Ureter (tissue), 1 donor: ENCODE measurements at places on chromosomes 4 and X. TPM values are rescaled to one million over a fixed set of nuclear protein-coding genes. Genes with fewer than 3 reads are reported as not detected.

DNA sequence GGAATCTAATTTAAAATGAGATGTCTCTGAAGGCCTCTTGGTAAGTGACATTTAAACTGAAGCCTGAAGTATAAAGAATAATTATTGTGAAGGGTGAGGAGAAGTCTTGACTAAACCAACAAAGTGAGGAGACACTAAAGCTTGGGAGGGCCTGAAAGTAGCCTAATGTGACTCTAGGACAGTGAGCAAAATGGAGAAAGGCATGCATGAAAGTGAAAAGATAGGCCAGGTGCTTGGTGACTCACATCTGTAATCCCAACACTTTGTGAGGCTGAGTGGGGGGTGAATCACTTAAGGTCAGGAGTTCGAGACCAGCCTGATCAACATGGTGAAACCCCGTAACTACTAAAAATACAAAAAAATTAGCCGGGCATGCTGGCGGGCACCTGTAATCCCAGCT is 46.9 kb upstream of the SMARCAD1 start:
- DNase-seq = no peak

FHDC1 gene
- total RNA-seq = 4.7 TPM

GRCh38 chr4:52904421-52904820 is 42.3 kb downstream of the RASL11B start:
- no peak for DNase-seq

FGA gene
- total RNA-seq = 1.2 TPM

GRCh38 chrX:139077281-139078250 is 366.0 kb upstream of the FGF13 start:
- no peak for DNase-seq

GRCh38 chr4:87553182-87553581 is 24.0 kb upstream of the SPARCL1 start:
- DNase-seq = no peak

- peak; percentile 43 for DNase-seq
Measured at GRCh38 chr4:128916832-128917231, 107.3 kb downstream of the JADE1 start.

DNA sequence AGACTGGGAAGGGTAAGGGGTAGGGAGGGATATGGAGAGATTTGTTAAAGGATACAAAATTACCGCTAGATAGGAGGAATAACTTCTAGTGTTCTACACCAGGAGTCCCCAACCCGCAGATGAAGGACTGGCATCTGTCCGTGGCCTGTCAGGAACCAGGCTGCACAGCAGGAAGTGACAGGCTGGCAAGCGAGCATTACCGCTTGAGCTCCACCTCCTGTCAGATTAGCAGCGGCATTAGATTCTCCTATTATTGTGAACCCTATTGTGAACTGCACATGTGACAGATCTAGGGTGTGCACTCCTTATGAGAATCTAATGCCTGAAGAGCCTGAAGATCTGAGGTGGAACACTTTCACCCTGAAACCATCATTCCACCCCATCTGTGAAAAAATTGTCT is 27.9 kb upstream of the BBS7 start:
- DNase-seq = no peak

MAGEC2 gene
- total RNA-seq = not detected

DNA sequence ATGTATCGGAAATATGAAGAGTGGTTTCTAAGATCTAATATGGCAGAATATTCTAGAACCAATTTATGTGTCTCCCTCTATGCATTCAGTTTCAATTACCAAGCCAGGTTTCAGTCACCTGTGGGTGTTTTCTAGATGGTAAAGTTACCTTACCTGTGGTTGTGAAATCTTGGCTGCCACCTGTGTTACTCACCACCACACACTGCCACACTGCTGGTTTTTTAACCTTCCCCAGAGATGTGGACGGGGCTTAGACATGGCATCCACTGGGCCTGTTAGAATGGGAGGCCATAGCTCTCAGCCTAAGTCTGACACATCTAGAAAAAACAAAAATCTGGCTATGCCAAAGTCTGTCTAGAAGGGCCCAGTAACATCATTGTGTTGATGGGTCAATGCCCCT is 896.5 kb upstream of the PABPC4L start:
- no peak for DNase-seq

GRCh38 chrX:121150217-121150616 is 102.8 kb downstream of the GLUD2 start:
- DNase-seq = no peak

DNA sequence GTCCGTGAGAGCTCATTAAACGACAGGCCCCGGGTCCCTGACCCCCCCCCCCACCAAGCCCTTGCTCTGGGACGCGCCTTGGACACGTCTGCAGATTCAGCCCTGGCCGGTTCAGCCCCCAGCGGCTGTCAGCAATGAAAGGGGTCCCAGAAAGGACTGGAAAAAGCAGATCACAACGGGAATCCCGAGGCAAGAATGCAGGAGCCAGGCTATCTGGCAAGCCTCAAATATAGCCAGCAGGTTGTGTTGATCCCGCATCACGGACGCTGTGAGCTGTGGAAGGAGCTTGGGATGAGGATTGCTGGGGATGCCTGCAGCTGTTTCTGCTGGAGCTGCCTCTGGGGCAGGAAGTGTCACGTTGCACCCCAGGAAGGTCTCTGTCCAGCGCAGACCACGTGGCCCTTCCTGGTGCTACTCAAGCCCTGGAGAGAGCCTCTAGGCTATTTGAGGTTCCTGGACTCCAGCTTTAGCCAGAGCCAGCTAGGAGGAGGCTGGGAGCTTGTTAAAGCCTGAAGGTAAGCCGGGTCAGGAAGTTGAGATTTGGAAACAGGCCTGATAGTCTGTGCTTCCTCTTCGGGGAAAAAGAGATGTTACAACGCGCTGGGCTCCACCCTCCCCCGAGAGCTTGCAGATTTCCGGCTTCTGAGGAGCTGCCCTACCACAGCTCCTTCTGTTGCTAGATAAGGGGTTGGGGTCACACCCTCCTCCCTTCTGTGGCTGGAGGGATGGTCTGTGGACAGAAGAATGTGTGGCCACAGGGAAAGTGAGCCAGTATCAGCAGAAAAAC is 19.3 kb upstream of the CSF2RA start:
- DNase-seq = peak; percentile 62

DNA sequence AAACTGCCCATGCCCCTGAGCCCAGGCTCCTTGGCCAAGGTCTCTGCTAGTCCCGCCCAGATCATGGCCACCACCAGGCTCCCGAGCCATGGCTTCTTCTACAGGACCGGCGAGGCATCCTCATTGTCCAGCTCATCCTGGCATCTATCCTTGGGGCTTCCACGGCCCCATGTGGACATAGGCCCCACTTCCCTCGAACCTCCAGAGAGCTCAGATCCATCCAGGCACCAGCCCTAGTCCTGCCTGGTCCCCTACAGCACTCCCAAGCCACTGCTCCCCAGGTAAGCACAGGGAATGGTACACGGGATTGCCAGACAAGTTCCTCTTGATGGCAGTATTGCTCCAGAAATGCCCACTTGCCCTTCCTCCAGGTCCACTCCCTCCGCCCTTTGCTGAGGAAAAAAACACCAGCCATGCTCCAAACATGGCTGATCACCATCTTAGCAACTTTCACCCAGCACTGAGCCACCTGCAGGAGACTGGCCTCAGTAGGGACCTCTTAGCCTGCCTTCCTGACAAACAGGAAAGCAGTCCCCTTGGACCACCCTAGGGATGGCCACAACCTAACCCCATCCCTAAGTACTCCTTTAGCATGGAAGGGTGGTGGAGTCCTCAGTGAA is 272.1 kb upstream of the AGTR2 start:
- DNase-seq = peak; percentile 89

DNA sequence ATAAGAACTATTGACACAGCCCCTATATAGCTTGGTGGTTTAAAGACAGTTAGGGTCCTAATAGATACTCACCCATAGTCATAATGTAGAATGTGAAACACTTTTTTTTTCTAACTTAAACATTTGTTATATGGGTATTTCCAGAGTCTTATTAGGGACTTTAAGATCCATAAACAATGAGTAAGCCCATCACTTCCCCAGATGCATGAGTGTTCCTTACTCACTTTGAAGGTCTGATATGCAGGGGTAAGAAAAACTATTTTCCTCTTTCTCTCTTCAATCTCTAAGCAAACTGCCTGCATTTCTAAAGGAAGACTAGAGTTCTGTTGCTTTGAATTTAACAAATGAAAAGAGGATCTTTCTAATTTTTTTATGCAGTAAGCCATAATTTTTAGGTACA is 443.6 kb upstream of the PITX2 start:
- DNase-seq = no peak

- DNase-seq = no peak
Measured at GRCh38 chr4:2007804-2008670, 737 bp downstream of the NELFA start.

GSX2 gene
- not detected for total RNA-seq

GRCh38 chr4:114021451-114021850 is 42.0 kb upstream of the ARSJ start:
- no peak for DNase-seq

GRCh38 chrX:80354966-80355465 is 65.2 kb upstream of the TENT5D start:
- no peak for DNase-seq

TEX13C gene
- total RNA-seq = not detected

DNA sequence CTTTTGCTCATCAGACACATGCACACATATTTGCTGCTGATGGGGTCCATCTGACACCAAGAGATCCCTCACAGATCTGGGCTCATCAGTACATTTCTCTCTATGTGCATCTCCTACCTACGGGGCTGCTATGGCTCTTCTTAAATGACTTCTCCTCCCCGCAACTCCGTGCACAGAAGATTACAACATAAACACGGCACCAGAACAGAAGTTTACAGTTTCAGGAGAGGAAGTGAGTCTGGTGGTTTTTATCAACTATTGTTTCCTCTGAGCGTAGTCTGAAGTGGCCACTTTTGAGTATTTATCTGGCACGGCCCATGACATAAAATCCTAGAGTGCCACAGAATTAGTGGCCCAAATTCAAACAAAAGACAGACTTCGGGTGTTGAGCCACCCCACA is 263.8 kb downstream of the PRDM5 start:
- no peak for DNase-seq

RIPPLY1 gene
- not detected for total RNA-seq

DNA sequence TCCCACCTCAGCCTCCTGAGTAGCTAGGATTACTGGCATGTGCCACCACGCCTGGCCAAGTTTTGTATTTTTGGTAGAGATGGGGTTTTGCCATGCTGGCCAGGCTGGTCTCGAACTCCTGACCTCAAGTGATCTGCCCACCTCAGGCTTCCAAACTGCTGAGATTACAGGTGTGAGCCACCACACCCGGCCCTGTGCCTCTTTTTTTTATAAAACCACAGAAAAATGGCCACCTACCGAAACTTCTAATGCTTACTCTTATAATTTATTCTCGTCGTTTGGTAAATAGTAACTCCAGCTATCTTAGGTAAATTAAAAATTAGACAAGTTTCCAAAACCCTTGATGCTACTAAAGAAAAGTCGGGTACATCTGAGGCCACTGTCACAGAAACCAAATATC is 54.4 kb downstream of the IRF2 start:
- DNase-seq = no peak

- DNase-seq = no peak
Measured at GRCh38 chrX:101210630-101211029, 9.0 kb upstream of the DRP2 start.

DNA sequence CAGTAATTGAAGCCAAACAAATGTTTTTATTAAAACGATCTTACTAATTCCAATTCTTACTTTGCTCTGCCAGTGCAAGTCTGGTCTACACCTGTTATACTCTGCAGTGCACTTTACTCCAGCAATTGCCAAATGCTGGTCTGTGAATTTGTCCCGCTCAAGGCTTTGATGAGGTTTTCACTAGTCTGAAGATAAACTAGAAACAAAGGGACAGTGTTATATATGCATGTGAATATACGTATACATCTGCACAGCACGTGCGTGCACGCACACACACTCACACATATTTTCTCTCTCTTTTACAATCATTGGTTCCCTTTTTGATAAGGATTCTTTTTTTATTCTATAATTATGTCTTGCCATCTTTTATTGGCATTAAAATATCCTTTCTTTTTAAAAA is 88.5 kb upstream of the LCORL start:
- DNase-seq = no peak

DNA sequence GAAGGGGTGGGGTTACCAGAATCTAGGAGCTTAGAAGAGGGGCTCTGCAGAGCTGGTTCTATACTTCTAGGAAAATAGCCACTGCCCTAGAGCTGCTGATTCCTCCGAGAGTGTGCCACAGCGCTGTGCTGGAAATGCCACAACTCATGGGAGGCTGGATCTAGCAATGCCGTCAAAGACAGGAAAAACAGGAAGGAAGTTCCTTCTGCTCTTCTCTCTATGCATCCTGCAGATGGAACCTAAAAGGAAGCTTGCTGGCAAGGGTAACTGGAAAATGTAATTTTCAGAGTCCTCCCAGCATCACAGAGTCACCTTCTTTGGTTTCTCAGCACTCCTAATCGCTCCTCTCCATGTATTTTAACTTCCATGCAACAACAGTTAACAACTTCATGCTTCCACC is 121.2 kb upstream of the TLL1 start:
- DNase-seq = no peak

RPA4 gene
- total RNA-seq = 2.6 TPM

DNA sequence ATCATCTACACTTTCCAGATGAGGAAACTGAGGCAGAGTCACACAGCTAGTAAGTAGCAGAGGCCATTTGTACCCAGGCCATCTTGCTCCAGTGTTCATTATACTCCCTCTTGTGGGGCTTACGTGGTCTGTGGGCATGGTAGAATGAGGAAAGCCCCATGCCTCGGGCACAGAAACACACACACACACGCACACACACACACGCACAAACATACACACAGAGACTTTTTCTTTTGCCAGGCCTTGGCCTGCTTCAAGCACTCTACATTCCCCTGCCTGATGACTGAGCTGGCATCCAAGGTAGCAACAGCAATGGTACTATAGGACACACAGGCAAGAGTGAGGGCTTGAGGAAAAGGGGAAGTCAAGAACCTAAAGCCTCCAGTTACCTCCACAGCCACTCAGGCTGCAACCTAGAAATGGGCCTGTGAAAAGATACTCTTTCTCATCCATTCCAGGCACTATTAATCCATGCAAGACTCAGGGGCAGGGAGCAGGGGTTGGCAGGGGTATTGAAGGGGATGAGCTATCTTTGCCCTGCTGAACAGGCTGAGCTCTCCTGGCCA is 43.6 kb downstream of the STARD8 start:
- no peak for DNase-seq

DNA sequence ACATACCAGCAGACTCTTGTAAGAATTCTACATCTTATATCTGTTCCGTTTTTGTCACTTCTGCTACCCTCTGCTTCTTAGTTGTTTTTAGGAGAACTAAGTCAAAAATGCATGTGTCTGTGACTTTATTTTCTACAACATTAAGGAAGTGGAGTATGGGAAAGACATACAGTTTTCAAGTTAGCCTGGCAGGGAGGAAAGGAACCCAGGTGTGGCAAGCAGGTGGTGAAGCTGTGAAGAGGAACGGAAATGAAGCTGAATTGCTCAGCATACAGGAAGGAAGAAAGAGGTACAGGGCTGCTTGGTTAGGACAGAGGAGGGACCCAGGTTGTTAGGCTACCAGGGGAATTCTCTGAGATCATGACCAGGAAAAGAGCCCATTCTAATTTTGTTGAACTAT is 9.4 kb downstream of the GPRIN3 start:
- no peak for DNase-seq

CT47B1 gene
- total RNA-seq = not detected

DGKK gene
- total RNA-seq = not detected

DDX53 gene
- not detected for total RNA-seq

PSAPL1 gene
- total RNA-seq = not detected

GRCh38 chrX:48617542-48618340 is 20.4 kb downstream of the WDR13 start:
- DNase-seq = no peak
